ENCODE measurements at places on chromosomes 7 and 10.

- no peak for DNase-seq
Observed at GRCh38 chr10:103086261-103086660, 106.8 kb downstream of the NT5C2 start.

DNA sequence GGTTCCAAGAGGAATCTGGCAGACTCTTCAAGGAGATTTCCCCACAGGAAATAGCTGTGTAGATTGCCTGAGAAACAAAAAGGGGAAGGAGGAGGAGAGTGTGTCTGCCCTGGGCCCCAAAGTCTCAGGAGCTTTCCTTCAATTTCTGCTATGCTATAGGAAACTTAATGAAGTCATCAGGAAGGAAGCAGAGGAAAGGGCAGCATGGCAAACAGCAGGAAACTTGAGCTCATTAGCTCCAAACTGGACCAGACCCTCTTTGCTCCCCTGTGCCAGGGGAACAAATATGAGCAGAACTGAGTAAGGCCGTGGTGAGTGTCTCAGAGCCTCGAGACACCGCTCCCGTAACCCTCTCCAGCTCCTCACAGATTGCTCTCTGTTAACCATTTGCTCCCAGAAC is 4.8 kb upstream of the KCNIP2 start:
- no peak for DNase-seq

GRCh38 chr10:69963835-69964710 is 88.6 kb upstream of the MACROH2A2 start:
- no peak for DNase-seq

DNA sequence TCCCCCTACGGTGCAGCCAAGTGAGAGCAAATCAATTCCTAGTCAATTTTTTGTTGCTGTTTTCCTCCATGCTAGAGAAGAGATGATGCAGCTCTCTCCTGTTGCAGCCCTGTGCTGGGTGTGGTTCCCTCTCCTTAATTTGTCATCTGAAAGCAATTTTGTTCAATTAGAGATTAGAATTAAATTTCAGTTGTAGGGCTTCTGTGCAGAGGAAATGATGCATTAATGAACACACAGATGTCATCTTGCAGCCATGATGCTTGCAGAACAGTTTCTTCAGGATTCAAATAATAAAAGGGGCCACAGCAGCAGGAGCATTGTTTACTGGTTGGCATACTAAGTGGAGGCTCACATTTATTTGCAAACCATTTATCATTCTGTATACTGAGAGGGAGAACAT is 266.0 kb downstream of the AUTS2 start:
- DNase-seq: no peak
